ENCODE measurements at places on chromosomes 5 and 9.

DNA sequence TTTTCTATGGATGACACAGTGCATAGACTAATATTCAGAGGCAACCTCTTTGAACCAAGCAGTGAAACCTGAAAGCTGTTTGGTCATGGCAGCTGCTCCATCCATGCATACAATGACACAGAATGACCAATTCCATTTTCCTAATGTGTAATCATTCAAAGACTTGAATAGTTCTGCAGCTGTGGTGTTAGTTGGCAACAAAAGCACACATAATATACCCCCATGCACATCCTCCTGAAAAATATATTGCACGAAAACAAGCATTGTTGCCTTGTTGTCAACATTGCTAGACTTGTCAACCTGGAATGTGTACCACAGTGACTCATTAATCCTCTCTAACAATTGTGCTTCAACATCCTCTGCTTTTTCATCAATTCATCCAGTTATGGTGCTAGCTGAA is 71.0 kb upstream of the SEMA6A start:
- DNase-seq, result no peak

GRCh38 chr5:153969563-153969895 is 69.2 kb downstream of the FAM114A2 start:
- DNase-seq, result no peak

GRCh38 chr9:135414293-135414692 is 65.3 kb upstream of the PPP1R26 start:
- DNase-seq, result no peak

DNA sequence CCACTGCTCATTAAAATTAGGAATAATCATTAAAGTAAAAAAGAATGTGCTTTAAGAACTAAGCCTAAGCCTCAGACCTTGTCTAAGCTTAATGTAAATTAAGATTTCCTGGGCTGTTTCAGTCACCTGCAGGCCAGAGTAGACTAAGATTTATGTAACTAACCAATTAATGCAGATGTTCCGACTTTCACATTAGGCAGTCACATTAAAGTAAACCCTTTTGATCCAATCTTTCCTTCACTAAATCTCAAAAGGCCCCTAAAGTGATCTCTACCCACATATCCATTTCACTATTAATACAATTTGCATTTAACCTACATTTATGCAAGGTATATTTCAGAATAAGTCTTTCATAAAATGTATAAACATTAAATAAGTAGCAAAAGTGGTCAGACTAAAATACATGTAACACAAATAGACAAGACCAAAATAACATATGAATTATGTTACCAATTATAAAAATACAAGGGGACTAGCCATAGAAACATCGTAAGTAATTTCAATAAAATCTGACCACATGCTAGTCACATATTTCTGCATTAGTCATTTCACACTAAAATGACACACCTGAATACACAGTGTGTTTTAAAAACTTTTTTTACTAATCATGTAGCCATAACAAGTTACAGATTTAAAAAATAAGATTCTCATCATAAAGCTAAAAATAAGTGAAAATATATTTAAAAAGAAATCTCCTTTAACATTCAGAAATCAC is 7.7 kb downstream of the NR3C1 start:
- no peak for DNase-seq

GRCh38 chr9:107794259-107794658 is 304.7 kb upstream of the KLF4 start:
- no peak for DNase-seq

GRCh38 chr5:65768723-65769346 is 46.8 kb downstream of the NLN start:
- no peak for DNase-seq

- DNase-seq, result peak; percentile 10
Measured at GRCh38 chr9:89603767-89604665, 796 bp upstream of the GADD45G start.

DNA sequence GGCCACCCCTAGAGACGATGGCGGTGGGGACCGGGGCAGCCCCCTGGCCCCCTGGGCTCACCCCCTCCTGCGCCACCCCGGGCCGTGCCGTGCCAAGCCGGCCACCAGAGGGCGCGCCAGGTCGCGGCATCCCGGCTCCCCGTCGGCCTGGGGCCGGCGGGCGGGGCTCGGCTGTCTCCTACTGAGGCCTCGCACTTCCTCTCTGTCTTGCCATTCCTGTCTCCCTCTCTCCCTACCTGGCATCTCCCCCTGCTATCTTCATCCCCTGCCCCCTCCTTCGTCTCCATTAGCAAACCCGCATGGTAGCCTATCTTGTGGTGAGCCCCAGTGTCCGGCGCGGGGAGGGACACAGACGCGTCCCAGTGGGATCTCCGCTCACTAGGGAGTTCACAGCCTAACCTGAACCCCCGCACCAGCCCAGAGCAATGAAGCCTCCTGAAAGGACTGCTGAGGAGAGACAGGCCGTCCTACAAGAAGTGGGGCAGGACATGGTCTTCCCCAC is 29.8 kb upstream of the FABP6 start:
- DNase-seq, result peak; percentile 53

- peak; percentile 2 for DNase-seq
Measured at GRCh38 chr5:62134811-62135210, 171.2 kb upstream of the KIF2A start.

DNA sequence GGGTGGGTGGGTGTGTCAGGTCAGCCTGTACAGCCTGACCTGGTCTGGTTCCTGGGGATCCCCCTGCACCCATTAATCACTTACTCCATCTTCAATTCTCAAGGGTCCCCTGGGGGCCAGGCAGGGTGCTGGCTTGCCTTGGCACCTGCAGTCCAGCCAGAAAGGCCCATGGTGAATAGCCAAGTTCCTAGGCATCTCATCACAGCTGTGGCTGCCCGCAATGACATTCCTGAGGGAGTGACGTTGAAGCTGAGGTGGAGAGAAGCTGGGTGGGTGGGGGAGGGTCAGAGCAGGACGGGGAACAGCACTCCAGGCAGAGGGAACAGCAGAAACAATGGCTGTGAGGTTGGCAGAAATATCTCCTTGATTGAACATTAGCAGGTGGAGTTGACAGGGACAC is 10.6 kb downstream of the HMCN2 start:
- DNase-seq, result peak; percentile 75

DNA sequence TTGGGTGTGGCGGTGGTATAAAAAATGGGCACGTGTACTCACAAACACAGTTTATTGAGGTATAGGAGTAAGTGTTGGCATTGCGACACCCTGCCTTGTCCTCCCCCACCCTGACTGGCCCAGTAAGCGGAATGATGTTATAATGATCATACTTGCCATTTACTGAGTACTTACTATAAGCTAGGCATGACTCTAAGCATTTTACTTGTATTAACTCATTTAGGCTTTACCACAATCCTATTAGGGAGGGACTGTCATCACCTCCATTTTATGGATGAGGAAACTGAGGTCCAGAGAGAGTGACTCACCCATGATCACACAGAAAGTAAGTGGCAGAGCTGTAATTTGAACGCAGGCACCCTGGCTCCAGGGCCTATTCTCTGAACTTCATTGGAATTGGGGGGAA is 2.3 kb downstream of the SMIM3 start:
- DNase-seq, result peak; percentile 81

Measured in EL (cell line).